ENCODE measurements at places on chromosomes 1 and 21. TPM values are rescaled to one million over a fixed set of nuclear protein-coding genes. Genes with fewer than 3 reads are reported as not detected.

GRCh38 chr21:35711661-35712060 lies 348.7 kb downstream of the SETD4 start:
- DNase-seq, result no peak

GRCh38 chr1:100543640-100544039 lies 5.7 kb downstream of the GPR88 start:
- DNase-seq, result no peak

Gene TTC22
- 5.6 TPM for polyA plus RNA-seq

- no peak for DNase-seq
These were observed 1.9 kb downstream of the FTCD start for GRCh38 chr21:46153247-46154154.

GRCh38 chr1:18537386-18538306 lies 56.9 kb downstream of the KLHDC7A start:
- DNase-seq, result no peak

- DNase-seq, result no peak
These were observed 5.0 kb upstream of the OR2T8 start for GRCh38 chr1:247914941-247915662.

DNA sequence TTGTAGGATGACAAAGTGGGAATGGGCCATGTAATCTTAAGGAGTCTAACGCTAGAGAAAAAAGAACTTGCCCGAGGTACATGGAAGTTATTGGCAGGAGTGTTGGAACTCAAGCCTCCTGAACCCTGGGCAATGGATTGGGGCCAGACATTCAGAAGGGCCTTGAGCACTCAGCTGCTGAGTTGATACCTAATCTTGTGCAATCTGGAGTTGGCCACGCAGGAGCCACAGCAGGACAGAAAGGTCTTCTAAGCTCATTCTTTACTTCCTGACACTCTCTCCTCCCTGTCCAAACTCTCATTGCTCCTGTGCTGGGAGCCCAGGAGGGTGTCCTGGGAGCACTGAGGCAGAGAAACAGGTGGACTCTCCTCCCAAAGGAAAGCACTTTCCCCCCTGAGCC lies 25.1 kb upstream of the CSF1 start:
- no peak for DNase-seq

DNA sequence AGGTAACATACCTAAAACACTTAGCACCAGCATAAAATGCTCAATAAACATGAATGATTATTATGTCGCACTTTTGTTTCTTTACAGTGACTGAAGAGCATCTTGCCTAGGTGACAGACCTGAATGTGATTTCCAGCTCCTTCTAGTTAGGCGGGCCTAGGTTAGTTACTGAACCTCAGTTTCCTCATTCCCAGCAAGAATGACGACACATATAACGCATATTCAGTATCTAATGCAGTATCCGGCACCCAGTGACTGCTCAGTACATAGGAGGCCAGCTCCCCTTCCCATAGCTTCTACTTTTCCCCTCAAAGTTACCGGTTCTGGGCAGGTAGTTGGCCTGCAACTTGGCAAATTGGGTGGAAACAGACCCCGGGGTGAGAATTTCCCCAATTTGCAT lies 763 bp downstream of the AUNIP start:
- no peak for DNase-seq

DNA sequence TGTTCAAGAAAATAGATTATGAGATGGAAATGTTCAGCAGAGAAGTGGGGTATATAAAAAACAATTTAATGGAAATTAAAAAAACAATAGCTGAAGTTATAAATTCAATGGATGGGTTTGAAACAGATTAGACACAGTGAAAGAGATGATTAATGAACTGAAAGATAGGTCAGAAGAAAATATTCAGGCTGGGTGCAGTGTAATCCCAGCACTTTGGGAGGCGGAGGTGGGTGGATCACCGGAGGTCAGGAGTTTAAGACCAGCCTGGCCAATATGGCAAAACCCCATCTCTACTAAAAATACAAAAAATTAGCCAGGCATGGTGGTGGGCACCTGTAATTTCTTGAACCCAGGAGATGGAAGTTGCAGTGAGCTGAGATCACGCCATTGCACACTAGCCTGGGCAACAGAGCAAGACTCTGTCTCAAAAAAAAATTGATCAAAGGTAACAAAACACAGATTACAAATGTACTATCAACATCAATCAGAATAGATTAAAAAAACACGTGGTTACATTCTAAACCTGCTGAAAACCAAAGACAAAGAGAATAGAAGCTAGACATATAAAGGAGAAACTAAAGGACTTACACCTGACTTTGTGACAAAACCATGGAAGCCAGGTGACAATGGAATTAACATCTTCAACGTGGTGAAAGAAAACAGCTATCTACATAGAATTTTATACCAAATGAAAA lies 4.8 kb upstream of the SUMO3 start:
- no peak for DNase-seq

Gene PADI4
- polyA plus RNA-seq, result 0.99 TPM

DNA sequence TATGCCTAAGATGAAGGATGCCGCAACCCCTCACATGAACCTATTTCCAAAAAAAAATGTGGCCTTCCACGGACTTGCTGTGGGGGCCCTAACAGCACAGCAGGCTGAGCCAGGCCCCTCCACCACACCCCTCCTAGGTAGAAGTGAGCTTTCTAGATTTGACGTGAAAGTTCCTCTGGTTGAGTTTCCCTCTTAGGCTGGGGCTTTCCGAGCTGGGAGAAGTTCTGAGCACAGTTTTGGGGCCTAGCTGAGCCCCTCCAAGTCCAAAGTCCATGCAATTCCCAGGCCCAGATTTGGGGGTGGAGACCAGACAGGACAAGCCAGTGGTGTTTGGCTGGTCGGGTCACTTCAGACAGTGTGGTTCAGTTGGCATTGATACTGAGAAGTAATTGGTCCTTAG lies 13.8 kb upstream of the PHLDA3 start:
- no peak for DNase-seq

GRCh38 chr1:181296180-181296579 lies 187.1 kb upstream of the CACNA1E start:
- no peak for DNase-seq

Gene USF1
- polyA plus RNA-seq, result 59.8 TPM

GRCh38 chr21:34881421-34881820 lies 167.7 kb downstream of the RUNX1 start:
- DNase-seq, result no peak

Gene IGSF3
- 27.0 TPM for polyA plus RNA-seq

- DNase-seq, result peak; percentile 39
These were observed 19.3 kb downstream of the F3 start for GRCh38 chr1:94522304-94522703.

Gene LRRC3
- polyA plus RNA-seq, result 5.8 TPM

Gene FCGR2B
- polyA plus RNA-seq, result 0.38 TPM

Gene DIRAS3
- 2.4 TPM for polyA plus RNA-seq

GRCh38 chr1:25649505-25650288 lies 33.1 kb downstream of the MAN1C1 start:
- DNase-seq, result no peak

GRCh38 chr1:236980673-236981072 lies 23.6 kb downstream of the MT1HL1 start:
- DNase-seq, result no peak

DNA sequence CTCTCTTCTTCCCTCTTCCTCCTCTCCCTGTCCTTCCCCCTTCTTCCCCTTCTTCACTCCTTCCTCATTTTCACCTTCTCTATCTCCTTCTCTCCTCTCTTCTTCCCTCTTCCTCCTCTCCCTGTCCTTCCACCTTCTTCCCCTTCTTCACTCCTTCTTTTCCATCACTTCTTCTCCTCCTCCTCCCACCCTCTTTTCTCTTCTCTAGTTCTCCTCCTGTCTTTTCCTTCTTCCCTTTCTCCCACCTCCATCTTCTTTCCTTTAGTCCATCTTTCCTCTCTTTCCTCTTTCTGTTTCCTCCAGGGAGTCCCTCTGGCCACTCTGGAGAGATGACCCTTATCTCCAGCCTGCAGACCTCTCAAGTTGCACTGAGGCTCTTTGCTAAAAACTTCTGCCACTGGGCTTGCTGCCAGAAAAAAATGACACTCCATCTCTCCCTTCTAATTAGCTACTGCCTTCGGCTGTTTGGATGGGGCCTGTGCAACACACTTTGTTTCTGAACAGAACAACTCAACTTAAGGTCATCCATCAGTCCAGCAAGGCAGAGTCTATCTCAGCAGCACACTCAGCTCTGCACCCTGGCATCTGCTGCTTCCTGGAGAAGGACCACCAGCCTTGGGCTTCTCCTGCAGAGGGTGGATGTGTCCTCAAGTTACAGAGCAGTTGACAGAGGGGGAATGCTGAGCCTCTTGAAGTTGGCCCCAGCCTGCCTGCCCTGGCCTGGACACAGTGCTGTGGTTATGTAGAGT lies 538.8 kb downstream of the MATN1 start:
- no peak for DNase-seq

Measured in renal cortex interstitium (tissue), 15 donors.